Kidney (tissue), 22 donors: ENCODE measurements at places on chromosomes 2 and 18.
A peak's percentile ranks its signal among the peaks of the same experiment; 100 is the strongest.

- DNase-seq, result no peak
Observed at GRCh38 chr2:83993873-83994632, 465.0 kb downstream of the SUCLG1 start.

DNA sequence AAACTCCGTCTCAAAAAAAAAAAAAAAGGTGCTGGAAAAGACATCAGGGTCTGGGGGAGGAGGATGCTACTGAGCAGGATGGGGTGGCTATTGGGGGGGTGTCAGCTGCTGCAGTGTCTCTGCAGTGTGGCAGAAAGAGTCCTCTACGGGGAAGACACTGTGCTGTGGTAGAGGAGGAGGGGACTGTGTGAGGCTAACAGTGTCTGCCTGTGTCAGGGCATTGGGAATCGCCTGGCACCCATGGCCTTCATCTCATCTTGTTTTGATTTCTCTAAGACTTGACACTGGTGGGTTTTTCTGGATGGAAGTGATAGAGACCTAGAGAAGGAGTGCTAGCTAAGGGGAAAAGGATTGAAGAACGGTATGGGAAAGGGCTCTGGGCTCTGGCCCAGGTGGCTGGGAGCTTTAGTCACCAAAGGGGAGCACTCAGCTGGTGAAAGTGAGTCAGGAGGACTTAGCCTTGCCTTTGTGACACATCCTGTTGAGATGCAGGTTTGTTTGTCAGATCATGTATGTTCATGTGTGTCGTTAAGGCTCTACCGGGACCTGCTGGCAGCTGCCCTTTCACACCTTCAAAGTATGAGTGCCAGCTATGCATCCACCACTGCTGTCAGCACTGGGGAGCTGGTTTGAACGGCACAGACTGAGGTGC, 58.0 kb downstream of the FARP2 start:
- no peak for DNase-seq

DNA sequence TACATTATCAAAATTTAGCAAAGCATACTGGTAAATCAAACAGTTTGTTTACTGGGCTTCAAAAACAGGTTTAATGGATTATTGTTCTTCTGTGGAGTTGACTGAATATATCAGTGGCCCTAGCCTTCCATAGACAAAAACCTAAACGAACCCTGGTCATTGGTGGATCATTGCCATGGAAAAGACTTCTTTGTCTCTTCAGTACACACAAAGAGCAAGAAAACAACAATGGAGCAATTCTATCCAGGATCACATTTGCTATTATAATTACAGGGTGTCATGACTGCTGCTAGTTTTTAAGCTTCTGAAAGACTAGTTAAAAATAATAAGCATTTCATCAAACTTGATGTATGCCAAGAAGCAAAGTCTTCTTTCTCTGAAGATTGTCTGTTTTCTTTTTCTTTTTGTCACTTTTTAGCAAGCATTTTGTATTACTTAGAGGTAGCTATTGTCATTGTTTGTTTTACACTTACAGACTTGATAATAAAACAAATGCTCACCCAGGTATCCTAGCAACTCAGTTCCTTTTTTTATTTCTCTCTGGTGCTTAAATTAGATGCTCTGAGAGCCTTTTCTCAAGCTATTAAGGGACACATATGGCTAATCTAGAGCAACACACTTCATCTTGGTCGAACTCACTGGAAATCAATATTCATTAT, 1228.7 kb upstream of the DDX18 start:
- no peak for DNase-seq

GRCh38 chr18:63083555-63083954, 236.0 kb downstream of the BCL2 start:
- no peak for DNase-seq

DNA sequence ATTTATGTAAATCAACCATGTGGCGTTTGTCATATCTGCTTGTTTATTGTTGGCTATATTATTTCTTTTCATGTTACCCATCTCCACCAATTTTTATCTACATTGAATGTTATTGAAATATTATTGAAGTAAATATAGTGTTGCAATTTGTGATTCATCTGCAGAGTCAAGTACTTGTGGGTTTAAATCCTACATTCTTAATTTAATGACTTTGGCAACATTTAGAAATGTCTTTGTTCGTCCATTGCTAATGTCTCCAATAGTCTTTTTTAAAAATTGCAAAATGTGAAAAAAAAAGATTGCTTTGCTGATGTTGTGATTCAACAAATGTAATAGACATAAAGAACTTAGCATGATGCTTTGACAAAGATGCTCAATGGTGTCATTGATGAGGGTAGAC, 1572.8 kb upstream of the PIK3C3 start:
- DNase-seq, result no peak

GRCh38 chr2:236855176-236855865, 230.4 kb upstream of the COPS8 start:
- DNase-seq, result no peak

DNA sequence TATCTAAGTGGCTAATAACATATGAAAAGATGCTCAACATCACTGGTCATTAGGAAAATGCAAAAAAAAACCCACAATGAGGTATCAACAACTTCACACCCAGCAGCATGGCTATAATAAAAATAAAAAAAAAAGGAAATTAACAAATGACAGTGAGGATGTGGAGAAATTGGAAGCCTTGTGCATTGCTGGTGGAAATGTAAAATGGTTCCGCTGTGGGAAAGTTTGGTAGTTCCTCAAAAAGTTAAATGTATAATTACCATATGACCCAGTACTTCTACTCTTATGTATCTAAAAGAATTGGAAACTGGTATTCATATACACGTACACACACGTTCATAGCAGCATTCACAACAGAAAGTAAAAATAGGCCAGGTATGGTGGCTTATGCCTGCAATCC, 15.5 kb upstream of the CACNB4 start:
- no peak for DNase-seq

DNA sequence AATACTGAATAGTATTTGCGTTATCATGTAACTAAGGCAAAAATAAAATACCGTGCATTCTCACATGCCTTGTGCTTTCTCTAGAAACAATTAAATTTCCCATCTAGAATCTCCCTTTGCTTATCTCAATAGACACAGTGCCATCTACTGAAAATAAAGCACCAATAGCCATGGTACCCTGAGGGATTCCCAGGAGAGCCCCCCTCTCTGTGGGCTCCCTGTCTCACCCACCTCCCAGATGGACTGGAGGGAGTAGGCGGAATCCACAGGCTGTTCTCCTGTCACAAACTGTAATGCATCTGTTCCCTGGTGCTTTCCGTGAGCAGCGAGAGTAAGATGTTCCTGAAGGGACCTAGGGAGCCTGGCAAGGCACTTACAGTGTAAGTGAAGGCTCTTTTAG, 112.4 kb upstream of the UPP2 start:
- no peak for DNase-seq

DNA sequence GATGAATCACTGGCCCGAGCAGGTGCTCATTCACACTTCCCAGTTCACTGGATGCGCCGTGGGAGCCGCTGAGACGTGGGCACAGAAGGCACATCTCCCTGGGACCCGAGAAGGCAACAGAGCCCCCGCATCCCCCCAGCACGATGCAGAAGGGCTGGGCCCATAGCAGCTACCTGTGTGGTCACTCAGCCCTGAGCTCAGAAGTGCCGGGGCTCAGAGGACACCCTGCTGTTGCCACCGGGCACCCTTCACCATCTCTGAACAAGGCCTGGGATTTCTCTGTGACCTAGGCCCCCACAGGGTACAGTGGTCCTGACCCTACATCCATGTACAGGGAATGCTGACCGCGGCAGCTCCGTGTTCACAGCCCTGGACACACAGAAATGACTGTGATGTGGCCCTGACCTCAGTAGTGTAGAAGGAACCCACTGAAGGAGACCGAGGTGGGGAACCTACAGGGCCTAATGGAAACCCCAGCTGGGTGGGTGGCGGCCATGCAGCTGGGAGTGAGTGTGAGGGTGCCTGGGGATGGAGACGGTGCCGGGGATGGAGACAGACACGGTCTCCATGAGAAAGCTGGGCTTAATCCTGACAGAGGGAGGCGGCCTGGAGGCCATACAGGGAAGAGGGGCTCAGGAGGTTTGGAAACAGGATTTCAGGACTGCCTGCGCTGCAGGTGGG, 111.9 kb upstream of the OTOS start:
- DNase-seq, result no peak

DNA sequence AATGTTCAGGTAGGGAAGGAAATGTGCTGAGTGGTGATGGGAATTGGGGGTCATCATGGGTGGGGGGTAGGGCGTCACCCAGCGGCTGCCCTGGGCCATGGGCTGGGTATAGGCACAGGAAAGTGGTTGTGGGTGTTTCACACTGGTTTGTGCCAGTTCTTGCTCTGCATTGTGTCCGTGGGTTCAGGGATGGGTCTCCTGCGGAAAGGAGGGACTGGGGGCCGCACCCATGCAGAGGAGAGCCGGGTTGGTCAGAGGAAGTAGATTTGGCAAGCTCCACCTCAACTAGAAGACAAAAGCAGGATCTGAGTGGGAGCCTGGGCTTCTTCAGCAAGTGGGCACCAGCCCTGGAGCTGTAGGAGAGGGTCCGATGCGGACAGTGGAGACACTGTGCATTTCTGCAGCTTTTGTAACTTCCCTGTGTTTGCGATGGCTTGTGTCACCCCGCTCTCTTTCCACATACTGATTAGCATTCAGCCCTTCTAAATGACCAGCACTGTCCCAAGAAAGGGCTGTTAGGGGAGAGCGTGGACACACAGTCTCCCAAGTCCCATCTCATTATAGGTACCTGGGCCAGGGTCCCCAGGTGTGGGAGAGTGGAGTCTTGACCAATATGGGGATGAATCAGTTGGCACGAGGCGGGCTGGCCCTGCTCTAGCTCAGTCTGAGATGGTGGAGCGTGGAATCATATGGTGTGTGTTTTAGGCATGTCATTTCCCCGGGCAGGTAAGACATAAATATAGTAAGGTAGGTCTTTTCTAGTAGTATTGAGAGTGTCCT, 67.2 kb downstream of the LRRFIP1 start:
- DNase-seq, result no peak

- peak; percentile 4 for DNase-seq
Observed at GRCh38 chr2:129329574-129329973, 649.9 kb upstream of the RAB6C start.

GRCh38 chr2:19552270-19552669, 193.8 kb upstream of the OSR1 start:
- DNase-seq, result no peak
